ENCODE measurements at places on chromosomes 6 and 20.

DNA sequence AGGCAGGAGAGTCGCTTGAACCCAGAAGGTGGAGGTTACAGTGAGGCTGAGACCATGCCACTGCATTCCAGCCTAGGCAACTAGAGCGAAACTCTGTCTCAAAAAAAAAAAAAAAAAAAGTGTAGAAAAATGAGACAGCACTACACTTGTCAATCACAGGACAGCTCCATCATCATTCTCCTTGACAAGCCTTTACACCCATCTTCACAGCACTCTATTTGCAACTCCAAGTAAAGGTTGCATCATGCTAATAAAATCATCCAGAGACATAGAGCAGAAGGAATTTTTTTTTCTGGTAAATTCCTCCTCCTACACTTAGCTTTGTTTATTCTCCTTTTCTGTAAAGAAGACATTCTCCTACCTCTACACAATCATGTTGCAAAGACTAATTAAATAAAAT is 791.0 kb upstream of the HS3ST5 start:
- DNase-seq: no peak

DNA sequence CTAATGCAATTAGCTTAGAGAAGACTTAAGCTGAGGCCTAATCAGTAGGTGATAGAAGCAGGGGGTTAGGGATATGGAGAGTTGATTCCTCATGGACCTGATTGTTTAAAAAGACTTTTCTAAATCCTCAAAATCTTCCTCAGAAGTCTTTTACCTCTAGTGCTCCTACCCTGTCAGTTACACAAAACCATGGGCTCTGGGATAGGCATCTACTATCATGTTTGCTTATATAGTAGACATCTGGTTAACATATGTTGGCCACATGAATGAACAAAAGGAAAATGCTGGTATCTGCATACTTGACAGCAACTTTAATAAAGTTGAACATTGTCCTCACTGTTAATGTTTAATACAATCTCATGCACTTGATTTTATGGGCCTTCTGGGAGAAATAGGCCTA is 61.5 kb upstream of the FKBP1C start:
- no peak for DNase-seq

DNA sequence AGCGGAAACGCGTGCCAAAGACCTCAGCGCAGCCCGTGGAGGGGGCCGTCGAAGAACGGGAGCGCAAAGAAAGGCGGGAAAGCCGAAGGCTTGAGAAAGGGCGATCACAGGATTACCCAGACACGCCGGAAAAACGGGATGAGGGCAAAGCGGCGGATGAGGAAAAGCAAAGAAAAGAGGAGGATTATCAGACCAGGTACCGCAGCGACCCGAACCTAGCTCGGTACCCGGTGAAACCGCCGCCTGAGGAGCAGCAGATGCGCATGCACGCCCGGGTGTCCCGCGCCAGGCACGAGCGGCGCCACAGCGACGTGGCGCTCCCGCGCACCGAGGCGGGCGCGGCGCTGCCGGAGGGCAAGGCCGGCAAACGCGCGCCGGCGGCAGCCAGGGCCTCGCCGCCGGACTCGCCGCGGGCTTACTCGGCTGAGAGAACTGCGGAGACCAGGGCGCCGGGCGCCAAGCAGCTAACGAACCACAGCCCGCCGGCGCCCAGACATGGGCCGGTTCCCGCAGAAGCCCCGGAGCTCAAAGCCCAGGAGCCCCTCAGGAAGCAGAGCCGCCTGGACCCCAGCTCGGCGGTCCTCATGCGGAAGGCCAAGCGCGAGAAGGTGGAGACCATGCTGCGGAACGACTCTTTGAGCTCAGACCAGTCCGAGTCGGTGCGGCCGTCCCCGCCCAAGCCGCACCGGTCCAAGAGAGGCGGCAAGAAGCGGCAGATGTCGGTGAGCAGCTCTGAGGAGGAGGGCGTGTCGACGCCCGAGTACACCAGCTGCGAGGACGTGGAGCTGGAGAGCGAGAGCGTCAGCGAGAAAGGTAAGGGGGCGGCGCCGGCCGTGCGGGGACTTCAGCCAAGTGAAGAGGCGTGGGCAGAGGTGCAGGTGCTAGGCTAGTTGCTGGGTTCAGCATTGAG is 296.2 kb downstream of the RIMS1 start:
- DNase-seq: peak; percentile 73

DNA sequence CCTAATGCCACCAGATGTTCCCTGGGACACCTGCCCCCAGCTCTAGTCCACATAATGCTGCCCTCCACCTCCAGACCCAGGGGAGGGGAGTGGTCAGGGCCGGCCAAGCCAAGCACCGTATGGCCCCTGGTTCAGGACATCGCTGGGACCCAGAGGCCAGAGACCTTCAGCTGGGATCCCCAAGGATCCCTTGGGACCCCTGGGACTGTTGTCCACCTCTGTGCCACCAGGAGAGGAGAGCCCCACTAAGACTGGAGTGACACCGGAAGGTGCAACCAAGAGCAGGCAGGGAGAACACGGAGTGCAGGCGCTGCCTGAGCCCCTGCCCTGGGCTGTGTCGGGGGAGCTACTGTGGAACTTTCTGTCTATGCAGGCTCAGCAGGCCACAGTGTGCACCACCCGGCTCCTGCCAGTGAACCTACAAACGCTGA is 43.6 kb downstream of the CTCFL start:
- DNase-seq: no peak

GRCh38 chr20:32179515-32179914 is 28.0 kb downstream of the PLAGL2 start:
- no peak for DNase-seq

DNA sequence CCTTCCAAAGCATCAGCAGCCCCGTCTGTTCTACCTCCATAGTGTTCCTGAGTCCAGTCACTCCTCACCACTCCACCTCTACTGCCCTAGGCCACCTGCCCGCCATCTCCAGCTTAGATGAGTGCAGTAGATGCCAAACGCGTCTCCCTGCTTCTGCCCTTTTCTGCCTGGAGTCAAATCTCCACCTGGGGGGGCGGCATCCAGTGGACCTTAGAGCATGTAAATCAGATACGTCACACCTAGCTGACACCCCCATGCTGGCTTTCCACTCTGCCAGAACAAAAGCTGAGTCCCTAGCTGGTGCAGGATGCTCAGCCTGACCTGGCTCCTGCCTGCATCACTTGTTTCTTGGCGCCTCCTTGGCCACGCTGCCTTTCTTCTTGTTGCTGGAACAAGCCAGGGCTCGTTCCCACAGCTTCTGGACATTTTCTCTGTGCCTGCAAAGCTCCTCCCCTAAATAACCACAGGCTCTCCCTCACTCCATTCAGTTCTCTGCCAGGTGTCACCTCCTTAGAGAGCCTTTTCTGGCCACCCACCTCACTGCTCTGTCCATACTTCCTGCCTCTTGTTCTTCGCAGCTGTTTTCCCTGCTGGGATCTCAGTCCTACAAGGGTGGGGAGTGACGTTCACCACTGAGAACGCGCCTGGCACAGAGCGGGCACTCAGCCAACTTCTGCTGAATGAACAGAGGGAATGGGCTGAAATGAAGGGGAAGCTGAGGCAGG is 5.8 kb downstream of the DDR1 start:
- no peak for DNase-seq

GRCh38 chr6:64330694-64331307 is 695.2 kb downstream of the PHF3 start:
- peak; percentile 78 for DNase-seq

DNA sequence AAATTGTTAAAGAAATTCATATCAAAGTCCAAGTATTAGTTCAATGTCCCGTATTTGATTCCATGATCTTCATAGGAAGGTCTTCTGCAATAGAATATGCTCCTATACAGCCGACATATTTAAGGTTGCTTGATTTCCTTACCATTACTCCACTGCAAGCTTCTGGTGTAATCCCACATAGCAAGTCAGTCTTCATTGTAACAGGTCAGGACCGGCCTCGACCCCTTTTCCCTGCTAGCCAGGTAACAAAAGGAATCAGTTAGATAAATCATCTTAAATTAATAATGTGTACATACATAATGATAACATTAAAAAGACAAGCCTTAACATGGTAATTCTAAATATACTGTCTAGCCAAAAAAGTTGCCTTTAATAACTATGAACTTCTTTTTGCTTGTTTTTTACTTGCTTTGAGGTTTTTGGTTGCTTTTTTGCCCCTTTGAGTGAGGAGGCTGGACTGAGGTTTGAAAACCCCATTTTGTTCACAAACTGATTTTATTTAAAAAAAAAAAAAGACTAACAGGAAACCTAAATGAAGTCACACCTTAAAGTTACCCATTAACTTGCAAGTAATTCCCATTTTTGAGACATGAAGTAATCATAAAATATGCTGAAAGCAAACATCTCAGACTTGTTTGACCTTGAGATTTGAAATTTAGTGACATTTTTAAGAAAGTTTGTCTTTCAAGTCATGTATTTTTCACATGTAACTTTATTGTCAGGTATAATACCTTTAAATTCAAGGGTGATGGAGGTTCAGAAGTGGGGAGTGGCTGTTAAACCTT is 19.2 kb upstream of the SNX14 start:
- DNase-seq: no peak

GRCh38 chr6:27582928-27583725 is 110.2 kb upstream of the ZNF184 start:
- DNase-seq: peak; percentile 71

GRCh38 chr6:114267897-114268296 is 74.9 kb downstream of the HS3ST5 start:
- no peak for DNase-seq

DNA sequence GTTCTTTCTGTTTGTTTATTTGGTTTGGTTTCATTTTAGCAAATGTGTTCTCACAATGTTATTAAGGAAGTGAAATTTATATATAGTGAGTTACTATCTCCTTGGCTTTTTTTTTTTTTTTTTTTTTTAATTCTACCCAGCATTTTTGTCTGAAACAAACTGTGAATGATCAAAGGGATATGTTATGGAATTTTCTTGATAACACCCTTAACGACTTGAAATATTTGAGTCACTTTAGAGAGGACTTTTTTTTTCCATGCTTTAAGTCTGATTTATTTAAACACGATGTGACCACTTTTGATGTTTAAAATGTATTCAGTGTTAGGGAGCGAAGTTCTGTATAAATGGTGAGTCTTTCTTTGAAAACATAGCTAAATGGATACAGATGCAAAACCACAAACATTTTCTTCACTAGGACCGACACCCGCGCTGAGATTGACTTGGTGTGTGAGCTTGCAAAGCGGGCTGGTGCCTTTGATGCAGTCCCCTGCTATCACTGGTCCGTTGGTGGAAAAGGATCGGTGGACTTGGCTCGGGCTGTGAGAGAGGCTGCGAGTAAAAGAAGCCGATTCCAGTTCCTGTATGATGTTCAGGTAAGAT is 149.7 kb downstream of the MTHFD1L start:
- DNase-seq: no peak

DNA sequence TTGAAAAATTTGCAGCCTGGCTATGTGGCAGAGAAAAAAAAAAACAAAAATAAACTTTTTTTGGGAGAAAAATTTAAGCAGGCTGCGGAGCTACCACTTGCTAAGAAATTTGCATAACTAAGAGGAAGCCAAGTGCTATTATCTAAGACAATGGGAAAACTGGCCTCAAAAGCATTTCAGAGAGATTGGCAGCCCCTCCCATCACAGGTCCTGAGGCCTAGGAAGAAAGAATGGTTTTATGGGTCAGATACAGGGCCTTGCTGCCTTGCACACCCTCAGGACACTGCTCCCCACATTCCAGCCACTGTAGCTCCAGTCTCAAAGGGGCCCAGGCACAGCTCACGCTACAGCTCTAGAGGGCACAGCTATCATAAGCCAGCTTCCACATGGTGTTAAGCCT is 777.9 kb downstream of the TENT5A start:
- no peak for DNase-seq

GRCh38 chr20:1015181-1015580 is 13.1 kb upstream of the RSPO4 start:
- DNase-seq: no peak

DNA sequence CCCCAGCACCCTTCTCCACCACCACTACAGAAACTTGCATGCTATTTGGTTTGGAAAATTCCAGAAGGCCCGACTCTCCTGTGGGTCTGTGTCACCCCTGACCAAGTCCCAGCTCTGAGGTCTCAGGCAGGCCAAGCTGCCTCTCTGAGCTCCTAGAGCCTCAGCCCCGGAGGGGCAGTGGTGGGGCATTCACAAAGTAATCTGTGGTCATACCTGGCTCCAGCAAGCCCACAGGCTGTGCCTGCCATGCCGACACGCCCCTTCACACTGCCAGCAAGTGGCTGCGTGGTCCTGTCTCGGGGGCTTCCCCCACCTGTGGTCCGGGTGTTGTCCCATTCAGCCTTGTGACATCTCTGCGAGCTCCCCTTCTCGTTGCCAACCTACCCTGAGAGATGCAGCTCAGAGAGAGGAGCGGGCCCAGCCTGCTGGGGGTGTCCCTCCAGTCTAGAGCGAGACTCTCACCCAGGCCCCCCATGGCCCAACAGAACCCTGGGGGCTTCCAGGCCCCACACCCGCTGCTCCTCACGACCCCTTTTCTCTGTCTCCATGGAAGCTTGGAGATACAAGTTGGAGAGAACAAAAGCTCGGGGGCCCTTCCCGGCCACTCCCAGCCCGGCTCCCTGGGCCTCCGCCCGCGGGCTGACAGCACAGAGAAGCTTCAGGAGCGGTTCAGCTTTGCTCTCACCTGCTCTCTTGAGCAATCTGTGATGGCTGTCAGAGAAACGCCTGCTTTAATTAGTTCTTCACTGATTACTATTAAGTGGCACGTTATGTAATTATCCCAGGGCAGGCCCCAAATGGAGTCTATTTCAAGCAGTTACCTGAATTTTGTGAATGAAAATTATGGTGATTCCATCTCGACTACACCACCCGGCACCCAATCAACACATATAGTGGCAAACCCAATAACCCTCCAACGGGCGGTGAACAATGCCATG is 147.7 kb upstream of the PHACTR3 start:
- no peak for DNase-seq

- no peak for DNase-seq
These were observed 124.2 kb upstream of the PTPN1 start for GRCh38 chr20:50385733-50386640.

DNA sequence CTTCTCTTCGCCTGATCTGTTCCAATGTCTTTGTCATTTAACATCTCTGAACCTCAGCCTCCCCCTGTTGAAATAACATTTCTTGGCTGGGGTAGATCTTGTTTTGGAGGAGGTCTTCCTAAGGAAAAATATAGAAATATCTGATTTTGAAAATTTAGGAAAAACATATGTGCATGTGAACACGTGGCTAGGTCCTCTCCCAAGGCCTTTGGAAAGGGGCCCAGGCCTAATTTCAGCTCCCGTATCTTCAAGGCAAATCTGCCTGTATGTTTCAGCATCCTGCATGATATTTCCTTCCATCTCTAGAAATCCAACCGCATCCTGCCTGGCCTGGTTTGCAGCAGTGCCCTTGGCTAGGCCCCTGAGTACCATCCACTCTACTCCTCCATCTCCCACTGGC is 261.2 kb downstream of the PHACTR1 start:
- no peak for DNase-seq

- DNase-seq: no peak
These were observed 110.1 kb downstream of the PLG start for GRCh38 chr6:160812097-160812496.

- DNase-seq: no peak
These were observed 12.0 kb downstream of the PFDN4 start for GRCh38 chr20:54219751-54220426.

- DNase-seq: no peak
These were observed 1.5 kb upstream of the VEGFA start for GRCh38 chr6:43768506-43768860.

Data from ecto neural progenitor cell (in vitro differentiated cells).